ENCODE measurements at places on chromosomes 12 and 14.
A peak's percentile ranks its signal among the peaks of the same experiment; 100 is the strongest.

DNA sequence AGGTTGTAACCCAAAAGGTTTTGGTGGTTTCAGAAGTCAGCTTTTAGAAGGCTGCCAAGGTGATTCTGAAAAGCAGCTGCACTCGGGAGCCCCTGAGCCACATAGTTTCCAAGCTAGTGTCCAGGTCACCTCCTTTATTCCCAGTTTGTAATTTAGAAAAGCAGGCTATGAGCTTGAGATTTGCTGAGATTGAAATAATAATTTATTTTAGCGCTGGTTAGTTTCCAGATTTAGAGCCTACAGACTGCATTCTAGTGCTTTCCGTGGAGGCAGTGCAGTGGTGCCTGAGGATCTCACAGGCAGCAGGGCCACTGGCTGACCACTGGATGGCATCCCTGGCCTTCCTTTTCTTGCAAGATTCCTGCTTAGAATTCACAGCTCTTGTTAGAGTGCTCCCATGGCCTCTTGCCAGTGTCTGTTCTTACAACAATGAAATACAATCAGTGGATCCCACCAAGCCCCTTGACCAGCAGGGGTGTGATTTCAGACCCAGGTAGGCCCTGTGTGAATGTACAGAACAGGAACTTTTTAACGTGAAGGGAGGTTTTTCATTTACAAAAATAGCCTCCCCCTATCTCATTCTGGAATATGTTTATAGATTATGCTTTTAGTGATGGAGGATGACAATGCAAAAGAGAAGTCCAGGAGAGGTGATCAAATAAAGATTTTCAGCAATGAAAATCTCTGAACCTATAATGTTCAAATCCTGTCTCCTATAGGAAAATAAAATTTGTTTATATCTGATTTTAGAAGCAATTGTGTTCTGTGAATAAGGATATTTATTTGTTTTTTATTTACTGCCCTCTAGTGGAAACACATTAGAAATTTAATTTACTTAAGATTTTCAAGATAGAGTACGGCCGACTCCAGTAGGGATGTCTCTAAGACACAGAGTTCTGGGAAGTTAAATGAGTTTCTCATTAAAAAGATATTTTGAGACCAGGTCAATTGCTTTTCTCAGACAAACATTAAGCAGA lies 362.1 kb upstream of the STXBP6 start:
- DNase-seq = no peak

DNA sequence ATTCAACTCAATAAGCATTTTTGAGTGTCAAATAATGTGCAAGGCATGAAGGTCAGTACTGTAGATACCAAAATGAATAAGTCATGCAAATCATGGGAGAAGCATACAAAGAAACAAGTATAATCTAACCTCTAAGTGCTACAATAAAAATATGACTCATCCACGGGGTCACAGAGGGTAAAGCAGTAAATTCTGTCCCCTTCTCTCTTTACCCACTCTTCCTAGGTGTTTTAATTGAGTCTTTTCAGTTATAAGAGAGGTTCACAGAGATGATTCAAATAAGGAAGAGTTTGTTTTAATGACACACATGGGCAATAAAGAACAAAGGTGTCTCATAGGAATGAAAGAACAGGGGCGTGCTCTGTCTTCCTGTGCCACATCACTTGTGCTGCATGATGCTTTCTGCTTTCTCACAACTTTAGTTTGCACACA lies 71.5 kb upstream of the DAAM1 start:
- DNase-seq = peak; percentile 63

DNA sequence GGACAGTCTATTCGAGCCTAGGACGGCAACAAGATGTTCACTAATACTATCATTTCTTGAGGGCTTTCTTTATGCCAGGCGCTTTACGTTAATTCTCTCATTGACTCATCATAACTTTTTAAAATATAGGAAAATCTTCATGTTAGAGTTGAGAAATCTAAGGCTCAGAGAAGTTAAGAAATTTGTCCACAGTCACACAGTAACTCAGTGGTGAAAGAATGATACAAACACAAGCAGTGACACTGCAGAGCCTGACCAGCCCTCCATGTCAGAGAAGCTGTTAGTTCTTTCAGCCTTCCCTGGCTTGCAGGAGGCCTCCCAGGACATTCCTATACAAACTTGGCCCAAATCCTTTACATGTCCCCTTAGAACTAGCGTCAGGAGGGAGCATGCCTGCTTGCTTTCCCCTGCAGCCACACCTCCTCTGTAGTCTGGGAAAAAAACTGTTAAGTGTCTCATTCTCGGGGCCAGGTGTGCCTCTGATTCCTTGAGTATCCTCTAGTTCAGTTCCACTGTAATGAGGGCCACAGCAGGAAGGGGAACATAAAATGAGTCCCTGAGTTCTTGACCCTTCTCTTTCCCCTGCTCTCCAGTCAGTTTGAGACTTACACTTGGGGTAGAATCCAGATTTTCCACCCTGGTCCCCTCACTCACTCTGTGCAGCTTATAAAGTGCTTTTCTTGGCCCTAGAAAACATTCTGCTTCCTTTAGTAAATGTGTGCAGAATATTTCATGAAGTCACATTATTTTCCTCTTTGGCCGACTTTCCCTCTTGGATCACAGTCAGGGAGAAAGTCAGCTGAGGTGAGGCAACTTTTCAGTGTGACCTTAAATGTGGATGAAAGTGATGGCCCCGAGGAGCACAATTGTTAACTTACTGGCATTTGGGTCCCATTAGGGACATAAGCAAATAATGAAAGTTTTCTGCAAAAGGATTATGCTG lies 152.2 kb upstream of the HIF1A start:
- no peak for DNase-seq

DNA sequence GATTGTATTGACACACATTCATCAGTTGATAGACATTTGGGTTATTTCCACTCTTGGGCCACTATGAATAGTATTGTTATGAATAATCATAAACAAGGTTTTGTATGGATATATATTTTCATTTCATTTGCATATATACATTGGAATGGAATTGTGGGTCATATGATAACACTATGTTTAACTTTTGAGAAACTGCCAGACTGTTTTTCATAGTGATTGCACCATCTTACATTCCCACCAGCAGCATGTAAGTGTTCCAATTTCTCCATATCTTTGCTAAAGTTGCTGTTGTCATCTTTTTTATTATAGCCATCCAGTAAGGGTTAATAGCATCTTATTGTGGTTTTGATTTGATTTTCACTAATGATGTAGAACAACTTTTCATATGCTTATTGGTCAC lies 198.5 kb upstream of the PPFIA2 start:
- no peak for DNase-seq

DNA sequence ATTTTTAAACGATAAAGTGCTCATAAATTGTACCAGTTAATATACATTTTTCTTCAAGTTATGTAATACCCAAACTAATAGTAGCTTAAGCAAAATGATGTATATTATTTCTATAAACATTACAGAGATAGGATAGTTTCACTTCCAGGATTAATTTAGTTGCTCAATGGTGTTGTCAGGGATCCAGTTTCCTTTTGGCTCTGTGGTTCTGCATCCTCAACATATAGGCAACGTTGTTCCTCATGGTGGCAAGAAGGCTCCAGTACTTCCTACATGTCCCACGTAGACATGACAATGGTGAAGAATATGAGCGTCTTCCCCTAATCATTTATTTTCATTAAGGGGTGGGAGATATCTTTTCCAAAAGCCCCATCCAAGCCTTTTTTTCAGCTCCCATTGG lies 60.7 kb upstream of the DCD start:
- DNase-seq = no peak

- peak; percentile 70 for DNase-seq
Observed at GRCh38 chr14:74425525-74426201, 347 bp downstream of the SYNDIG1L start.

DNA sequence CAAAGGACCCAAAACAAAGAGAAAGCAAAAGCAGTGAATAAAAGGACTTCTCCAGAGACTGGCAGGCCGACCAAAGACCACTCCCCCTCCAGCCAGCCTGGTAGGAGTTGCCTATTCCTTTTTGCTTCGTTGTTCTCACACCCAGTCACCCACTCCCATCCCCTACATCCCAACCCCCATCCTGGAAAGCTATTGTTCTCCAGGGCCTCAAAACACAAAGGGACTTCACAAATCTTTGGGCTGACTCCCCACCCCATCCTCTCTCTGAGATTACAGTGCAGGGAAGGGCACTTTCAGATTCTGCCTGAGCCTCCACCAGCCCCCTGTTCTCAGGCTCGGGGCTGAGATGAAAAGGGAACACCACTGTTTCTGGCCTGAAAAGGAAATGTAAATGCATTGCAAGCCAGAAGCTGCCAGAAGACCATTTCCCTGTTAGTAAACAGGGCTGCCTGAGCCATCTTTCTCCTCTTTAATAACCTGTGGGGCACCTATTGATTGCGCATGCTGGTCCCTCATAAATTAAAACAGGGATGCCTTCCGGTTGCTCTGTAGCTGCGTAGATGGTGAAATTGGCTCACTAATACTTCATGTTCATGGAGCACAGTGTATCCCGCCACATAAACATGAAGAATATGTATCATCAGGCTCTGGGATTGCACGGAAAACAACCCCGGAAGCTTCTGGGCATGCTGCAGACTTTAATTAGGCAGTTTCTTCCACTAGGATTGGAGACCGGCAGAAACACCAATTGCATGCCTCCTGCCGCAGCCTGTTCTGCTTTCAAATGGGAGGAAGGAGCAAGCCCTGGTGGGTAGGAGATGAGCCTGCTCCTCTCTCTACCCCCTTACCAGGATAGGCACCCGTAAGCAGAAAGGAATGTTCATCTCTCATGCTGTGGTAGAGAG lies 130.3 kb upstream of the FUT8 start:
- DNase-seq = no peak

GRCh38 chr14:20493634-20494033 lies 11.7 kb upstream of the RNASE10 start:
- no peak for DNase-seq

- peak; percentile 98 for DNase-seq
Observed at GRCh38 chr12:49567611-49568441, at the start of gene MCRS1. Gene MCRS1, minus strand, starts transcription at chr12:49568142. Its CDS starts 1,411 bp downstream, at chr12:49566731.

- DNase-seq = no peak
Observed at GRCh38 chr14:72852194-72852593, 41.7 kb downstream of the DPF3 start.

DNA sequence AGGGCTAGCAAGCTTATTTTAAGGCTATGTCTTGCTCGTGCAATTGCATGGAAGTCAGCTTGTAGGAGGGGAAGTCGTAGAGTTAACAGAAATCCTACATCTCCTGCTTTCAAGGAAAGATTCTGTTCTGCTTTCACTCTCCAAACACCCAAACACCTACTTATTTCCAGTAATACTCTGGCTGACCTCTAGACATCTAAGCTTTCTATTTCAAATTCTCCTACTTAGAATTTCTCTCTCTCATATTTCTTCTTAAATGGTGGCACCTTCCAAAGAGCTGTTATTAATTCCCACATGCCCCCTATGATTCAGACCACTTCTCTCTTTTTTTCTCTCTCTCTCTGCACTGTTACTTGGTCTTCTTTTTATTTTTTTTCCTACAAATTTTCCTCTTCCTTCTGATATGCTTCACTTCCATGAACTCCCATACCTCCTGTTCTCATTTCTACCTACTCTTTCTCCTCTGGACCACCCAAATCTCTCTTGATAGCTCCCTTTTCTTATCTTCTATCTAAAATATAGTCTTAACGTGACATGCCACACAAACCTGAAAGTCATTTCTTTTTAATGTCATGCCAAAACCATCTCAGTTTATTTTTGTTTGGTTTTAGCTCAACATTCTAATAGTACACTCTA lies 90.8 kb downstream of the RPS6KA5 start:
- DNase-seq = no peak

- no peak for DNase-seq
Observed at GRCh38 chr12:108311605-108312004, 27.5 kb downstream of the CMKLR1 start.

DNA sequence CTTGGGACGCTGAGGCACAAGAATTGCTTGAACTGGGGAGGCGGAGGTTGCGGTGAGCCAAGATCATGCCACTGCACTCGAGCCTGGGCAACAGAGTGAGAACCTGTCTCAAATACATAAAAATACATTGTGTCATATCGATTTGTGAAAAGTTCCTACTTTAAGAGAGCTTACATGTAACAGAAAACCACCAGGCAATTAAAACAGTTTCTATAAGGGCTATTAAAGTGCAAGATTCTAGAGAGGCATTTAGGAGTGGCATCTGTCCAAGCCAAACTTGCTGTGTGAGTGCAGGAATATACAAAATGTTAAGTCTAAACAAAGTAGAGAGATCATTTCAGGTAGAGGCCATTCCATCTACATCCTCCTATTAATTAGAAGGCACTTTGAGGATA lies 1.7 kb upstream of the NEK9 start:
- DNase-seq = no peak

DNA sequence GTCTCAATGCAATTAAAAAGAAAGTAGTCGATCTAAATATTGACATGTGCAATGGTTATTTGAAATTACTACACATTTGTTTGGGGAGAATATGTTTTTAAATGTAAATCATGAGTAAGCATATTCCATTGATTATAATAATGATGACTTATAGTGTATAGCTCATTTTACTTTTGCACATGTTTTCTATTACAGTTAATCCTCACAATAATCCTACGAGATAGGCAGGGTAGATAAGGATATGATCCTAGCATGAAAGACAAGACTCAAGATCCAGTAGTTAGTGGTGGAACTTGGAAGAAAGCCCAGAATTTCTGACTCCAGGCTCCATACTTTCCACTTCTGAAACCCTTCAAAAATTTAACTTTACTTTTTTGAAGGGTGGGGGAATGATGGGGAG lies 94.0 kb downstream of the NAV3 start:
- no peak for DNase-seq

- no peak for DNase-seq
Observed at GRCh38 chr14:80215756-80216581, 4.7 kb upstream of the DIO2 start.

GRCh38 chr14:30706704-30707103 lies 84.6 kb downstream of the SCFD1 start:
- no peak for DNase-seq

DNA sequence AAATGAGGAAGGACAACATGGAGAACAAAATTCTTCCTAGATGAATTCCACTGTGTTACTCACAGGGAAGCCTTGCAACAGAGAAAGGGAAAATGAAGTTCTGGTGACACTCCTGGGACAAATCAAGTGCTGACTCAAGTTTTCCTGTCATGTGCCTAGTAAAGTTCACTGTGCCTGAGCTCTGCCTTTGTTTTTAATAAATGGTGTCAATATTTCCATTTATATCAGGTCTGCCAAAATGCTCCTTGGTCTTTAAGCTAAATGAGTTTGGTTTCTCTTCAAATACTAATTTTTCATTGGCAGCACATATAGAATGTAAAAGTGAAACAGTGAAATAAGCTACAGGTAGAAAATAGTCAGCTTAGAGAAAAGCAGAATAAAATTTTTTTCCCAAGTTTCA lies 33.0 kb downstream of the HIGD1C start:
- no peak for DNase-seq

DNA sequence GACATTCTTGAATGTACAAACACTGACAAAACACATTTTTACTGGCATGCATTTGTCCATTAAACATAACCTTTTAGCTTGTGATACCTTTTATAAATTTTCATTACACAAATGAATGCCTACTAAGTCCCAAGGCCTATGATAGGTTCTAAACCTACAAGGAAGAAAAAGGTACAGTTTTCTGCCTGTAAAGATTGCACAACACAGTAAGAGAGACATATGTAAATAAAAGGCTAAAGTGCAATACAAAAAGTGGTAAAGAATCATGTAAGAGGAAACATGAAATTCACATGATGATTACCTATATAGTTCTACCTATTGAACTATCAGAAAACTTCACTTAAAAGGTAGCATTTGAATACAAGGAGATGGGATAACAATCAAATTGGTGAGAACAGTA lies 14.6 kb upstream of the ARID4A start:
- no peak for DNase-seq
